ENCODE measurements at places on chromosomes 6 and 20.
A peak's percentile ranks its signal among the peaks of the same experiment; 100 is the strongest.

GRCh38 chr20:39851459-39851858, 837.6 kb downstream of the MAFB start:
- H3K4me1 ChIP-seq: peaks cover 11% of the 10 kb centered on the region
- H3K4me3 ChIP-seq: no peak overlapping the region
- no peaks in the 10 kb centered on the region for H3K36me3 ChIP-seq

DNA sequence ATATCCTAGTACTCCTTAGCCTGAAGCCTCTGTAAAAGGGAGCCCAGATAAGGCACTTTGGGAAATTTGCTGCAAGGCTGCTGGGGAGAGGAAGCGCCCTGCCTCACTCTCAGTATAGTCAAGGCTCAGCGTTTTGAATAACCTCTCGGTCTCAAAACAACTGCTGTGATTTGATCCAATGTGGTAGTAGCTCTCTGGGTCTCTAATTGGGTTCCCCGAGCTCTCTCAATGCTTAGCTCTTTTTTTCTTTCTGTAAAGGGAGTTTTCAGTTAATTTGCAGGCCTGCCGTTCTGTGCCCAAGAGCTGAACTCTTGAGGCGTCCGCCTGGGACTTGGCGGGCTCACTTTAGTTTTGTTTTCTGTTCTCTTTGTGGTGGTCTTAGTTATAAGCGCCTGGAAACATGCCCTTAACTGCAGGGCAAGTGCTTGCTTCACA, 41.2 kb downstream of the ZHX3 start:
- H3K27ac ChIP-seq: peak overlapping the region; percentile 75
- H3K4me1 ChIP-seq: peaks cover 6% of the 10 kb centered on the region
- DNase-seq: peak; percentile 20

DNA sequence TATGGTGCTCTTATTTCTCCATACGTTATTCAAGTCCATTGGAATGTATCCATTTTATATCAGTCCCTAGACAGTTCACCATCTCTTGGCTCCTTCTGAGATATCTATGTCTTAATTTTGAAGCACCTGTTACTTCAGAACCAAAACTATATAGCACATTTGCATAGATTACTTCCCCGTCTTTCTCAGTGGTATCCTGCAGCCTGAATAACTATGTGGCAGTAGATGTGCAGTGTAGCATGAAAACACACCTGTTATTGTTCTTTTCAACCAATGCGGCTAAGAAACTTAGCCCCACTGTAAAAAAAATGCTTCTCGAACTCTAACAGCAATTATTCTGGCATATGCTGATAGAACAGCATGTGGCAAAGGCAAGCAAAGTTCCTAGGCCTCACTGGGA, 1184.4 kb upstream of the ADGRB3 start:
- no peaks in the 10 kb centered on the region for H3K27me3 ChIP-seq
- H3K4me3 ChIP-seq: no peak overlapping the region
- no peak overlapping the region for H3K27ac ChIP-seq
- H3K36me3 ChIP-seq: no peaks in the 10 kb centered on the region

- no peaks in the 10 kb centered on the region for H3K36me3 ChIP-seq
- no peak for DNase-seq
- no peaks in the 10 kb centered on the region for H3K27me3 ChIP-seq
Measured at GRCh38 chr6:74070711-74071110, 374.7 kb downstream of the CD109 start.

DNA sequence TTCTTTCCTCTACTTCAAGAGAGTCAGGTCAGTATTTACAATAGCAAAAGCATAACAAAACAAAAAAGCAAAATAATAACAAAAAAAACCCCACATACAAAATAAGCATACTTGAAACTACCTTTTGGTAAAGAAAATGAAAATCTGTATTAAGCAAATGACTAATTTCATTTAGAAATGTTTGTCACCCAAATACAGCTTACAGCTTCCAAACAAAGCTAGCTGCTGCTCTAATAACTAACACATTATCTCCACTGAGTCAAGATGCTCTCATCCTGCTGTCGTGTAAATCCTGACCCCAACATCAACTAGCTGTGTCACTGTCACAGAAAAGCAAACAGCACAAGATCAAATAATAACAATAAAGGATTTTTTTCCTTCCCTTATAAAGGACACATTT, 21.7 kb downstream of the MAP7 start:
- no peak overlapping the region for H3K27ac ChIP-seq
- H3K36me3 ChIP-seq: no peaks in the 10 kb centered on the region
- peaks cover 20% of the 10 kb centered on the region for H3K4me1 ChIP-seq
- no peaks in the 10 kb centered on the region for H3K27me3 ChIP-seq
- no peak for DNase-seq
- no peak overlapping the region for H3K4me3 ChIP-seq

DNA sequence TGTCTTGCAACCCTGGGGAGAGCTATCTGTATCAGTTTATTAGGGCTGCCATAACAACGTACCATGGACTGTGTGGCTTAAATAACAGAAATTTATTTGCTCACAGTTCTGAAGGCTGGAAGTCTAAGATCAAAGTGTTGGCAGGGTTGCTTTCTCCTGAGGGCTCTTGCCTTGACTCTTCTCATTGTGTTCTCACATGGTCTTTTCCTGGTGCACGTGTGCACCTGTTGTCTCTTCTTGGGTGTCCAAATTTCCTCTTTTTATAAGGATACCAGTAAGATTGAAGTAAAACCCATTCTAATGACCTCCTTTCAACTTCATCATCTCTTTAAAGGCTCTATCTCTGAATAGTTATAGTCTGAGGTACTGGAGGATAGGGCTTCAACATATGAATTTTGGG, 72.3 kb upstream of the PDE7B start:
- H3K27me3 ChIP-seq: no peaks in the 10 kb centered on the region
- no peak overlapping the region for H3K27ac ChIP-seq
- no peak overlapping the region for H3K4me3 ChIP-seq
- no peaks in the 10 kb centered on the region for H3K36me3 ChIP-seq

GRCh38 chr20:35207950-35208611, 18.4 kb upstream of the MMP24 start:
- H3K36me3 ChIP-seq: no peaks in the 10 kb centered on the region
- no peaks in the 10 kb centered on the region for H3K4me1 ChIP-seq
- no peak overlapping the region for H3K27ac ChIP-seq
- no peaks in the 10 kb centered on the region for H3K27me3 ChIP-seq

GRCh38 chr6:150079604-150080003, 10.7 kb upstream of the ULBP3 start:
- peaks cover 4% of the 10 kb centered on the region for H3K4me1 ChIP-seq
- no peaks in the 10 kb centered on the region for H3K36me3 ChIP-seq
- H3K4me3 ChIP-seq: no peak overlapping the region

- no peaks in the 10 kb centered on the region for H3K36me3 ChIP-seq
- H3K27ac ChIP-seq: no peak overlapping the region
- peaks cover 5% of the 10 kb centered on the region for H3K4me1 ChIP-seq
Measured at GRCh38 chr20:4919047-4919704, 82.1 kb downstream of the SLC23A2 start.

DNA sequence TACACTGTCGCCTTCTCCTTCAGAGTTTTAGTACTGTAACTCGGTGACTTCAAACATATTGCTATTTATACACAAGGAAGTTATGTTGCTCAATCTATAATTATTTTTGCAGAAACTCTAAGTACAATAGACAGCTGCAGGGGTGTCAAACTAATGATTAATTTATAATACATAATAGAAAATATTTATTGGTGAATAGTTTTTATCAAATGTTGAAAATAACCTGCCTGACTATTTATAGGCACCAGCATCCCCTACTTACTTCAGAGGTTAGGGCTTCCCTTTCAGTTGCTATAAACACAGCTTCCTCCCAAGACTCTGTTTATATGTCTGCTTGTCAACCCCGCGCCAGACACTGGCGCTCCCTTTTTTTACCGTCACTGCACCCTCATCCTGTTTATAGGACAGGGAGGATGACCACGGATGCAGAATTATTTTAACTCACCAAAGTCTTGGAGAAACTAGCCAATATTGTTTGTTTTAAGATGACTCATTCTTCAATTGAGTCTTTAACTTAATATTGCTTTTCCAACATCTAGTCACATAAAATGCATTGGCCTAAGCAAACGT, 225.0 kb downstream of the ALDH8A1 start:
- no peaks in the 10 kb centered on the region for H3K36me3 ChIP-seq
- no peak overlapping the region for H3K4me3 ChIP-seq
- no peak overlapping the region for H3K27ac ChIP-seq
- no peak for DNase-seq
- no peaks in the 10 kb centered on the region for H3K27me3 ChIP-seq
- no peaks in the 10 kb centered on the region for H3K4me1 ChIP-seq

DNA sequence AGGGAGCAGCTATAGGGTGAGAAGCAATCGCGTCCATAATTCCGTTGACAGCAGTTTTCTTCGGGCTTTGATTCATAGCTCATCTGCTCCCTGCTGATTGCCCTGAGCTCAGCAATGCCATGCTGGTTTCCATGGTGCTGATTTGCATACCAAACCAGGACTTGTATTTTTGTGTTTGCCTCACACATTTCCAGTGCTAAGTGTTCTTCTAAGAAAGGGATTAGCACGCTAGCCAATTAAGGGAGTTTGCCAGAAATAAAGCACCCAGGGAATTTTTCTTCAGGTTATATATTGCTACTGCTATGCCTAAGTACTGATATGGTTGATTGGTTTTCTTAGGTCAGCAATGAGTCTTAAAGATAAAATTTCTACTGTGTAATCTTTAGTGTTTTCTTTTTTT, 177.6 kb downstream of the PLCB1 start:
- H3K36me3 ChIP-seq: no peaks in the 10 kb centered on the region
- H3K27ac ChIP-seq: no peak overlapping the region
- H3K4me3 ChIP-seq: no peak overlapping the region
- H3K4me1 ChIP-seq: peaks cover 13% of the 10 kb centered on the region
- DNase-seq: peak; percentile 72

GRCh38 chr6:168301648-168302398, 17.8 kb downstream of the DACT2 start:
- H3K27ac ChIP-seq: no peak overlapping the region
- no peaks in the 10 kb centered on the region for H3K27me3 ChIP-seq
- H3K4me1 ChIP-seq: peaks cover 24% of the 10 kb centered on the region

DNA sequence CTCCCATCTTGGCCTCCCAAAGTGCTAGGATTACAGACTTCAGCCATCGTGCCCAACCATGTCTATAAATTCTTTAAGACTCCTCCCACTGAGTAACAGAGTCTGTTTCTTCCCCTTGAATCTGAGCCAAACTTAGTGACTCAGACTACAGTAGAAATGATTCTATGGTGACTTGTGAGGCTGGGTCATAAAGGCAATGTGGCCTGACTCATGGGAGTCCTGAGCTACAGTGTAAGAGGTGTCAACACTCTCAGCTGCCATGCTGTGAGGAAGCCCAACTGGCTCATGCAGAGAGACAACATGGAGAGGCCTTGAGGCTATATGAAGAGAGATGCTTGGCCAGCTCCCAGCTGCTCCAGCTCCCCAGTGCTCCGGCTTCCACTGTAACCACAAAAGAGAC, 5.2 kb upstream of the NRSN2 start:
- H3K4me3 ChIP-seq: no peak overlapping the region
- H3K27ac ChIP-seq: no peak overlapping the region
- H3K27me3 ChIP-seq: no peaks in the 10 kb centered on the region
- H3K4me1 ChIP-seq: peaks cover 4% of the 10 kb centered on the region
- DNase-seq: no peak

DNA sequence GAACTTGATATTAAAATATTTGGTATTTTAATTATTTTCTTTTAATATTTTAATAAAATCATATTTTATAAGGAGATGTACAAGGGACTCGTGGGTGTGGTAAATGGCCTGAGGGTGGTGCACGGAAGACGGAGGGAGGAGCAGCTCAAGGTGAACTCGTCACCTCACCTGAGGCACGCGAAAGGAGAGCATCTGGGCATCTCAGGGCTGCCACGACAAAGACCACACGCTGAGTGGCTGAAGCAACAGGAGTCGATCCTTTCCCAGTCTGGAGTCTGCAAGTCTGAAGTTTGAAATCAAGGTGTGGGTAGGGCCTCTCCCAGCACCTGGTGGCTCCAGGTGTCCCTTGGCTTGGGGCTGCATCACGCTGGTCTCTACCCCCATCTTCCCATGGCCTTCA, 39.7 kb downstream of the APCDD1L start:
- no peaks in the 10 kb centered on the region for H3K27me3 ChIP-seq
- no peaks in the 10 kb centered on the region for H3K36me3 ChIP-seq
- no peaks in the 10 kb centered on the region for H3K4me1 ChIP-seq
- no peak for DNase-seq

DNA sequence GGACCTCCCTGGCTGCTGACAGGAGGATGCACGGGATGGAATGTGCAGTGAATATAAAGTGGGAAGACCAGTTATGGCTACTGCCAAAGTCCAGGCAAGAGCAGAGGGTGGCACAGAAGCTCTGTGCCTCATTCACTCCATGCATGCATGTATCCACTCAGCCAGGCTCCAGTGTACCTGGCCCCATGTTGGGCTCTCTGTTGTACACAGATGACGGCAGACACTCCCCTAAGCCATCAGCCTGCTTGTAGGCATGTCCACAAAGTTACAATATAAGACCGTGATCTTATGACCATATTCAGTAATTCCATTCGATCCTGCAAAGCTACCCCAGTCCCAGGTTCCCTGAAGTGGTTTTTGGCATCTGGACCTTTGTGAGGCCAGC, 116.8 kb downstream of the PREX1 start:
- DNase-seq: no peak
- no peaks in the 10 kb centered on the region for H3K27me3 ChIP-seq
- no peak overlapping the region for H3K4me3 ChIP-seq
- H3K36me3 ChIP-seq: peaks cover 73% of the 10 kb centered on the region
- no peaks in the 10 kb centered on the region for H3K4me1 ChIP-seq
- H3K27ac ChIP-seq: no peak overlapping the region

DNA sequence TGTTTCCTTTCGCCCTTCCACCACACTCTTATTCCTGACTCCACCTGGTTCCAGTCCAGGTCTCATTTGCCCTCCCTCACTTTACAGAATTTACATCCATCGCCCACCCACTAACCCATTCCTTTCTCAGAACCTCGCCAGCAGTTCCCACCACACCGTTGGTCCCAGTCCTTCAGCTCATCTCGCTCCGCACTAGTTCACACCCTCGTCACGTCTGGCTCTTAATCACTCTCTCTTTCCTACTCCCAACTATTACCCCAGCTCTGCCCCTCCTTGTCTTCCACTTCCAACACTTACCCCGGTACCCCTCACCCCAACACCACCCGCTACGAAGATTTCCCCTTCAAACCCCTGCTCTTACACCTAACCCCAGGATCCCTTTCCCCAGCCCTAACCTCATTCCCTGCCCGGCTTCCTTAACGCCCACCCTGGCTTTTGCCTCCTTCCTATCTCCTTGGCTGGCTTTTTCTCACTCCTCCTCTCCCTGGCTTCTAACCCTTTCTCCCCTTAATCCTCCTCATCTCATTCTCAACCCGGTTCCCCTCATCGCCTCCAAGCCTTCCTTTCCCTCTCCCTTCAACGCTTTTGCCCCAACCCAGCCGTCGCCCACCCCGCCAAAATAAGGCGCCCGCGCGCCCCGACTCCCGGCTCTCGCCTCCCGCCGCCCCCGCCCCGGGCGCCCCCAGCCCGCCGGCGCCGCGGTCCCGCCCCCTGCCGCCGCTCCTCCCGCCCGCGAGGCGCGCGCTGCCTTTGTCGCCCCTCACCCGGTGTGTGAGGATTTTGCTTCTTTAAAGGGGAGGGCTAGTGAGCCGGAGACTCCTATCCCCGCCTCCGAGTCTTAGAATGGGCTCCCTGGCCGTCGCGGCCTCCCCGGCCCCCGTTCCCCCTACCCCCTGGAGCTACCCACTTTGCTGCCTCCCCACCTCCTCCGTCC, 542 bp downstream of the USP49 start:
- H3K36me3 ChIP-seq: peaks cover 16% of the 10 kb centered on the region
- no peaks in the 10 kb centered on the region for H3K4me1 ChIP-seq
- no peak for DNase-seq
- peak overlapping the region; percentile 98 for H3K27ac ChIP-seq
- peak overlapping the region; percentile 91 for H3K4me3 ChIP-seq
- no peaks in the 10 kb centered on the region for H3K27me3 ChIP-seq
